H7 (cell line): ENCODE measurements at places on chromosomes 3 and 15. TPM values are rescaled to one million over a fixed set of nuclear protein-coding genes. Genes with fewer than 3 reads are reported as not detected.

GRCh38 chr3:48938156-48938555 lies 19.5 kb downstream of the ARIH2 start:
- no peak for DNase-seq

- no peak for DNase-seq
These were observed 243.2 kb downstream of the MBNL1 start for GRCh38 chr3:152511904-152512303.

- no peak for DNase-seq
These were observed 32.2 kb downstream of the LIPC start for GRCh38 chr15:58463815-58464650.

The CALML4 gene
- total RNA-seq = 5.6 and 7.4 TPM in 2 replicates

The CX3CR1 gene
- 0.03 and 1.0 TPM in 2 replicates for total RNA-seq

GRCh38 chr3:117562000-117562399 lies 852.4 kb downstream of the TUSC7 start:
- no peak for DNase-seq

The HES1 gene
- 49.4 and 70.9 TPM in 2 replicates for total RNA-seq

- DNase-seq = no peak
These were observed 47.3 kb downstream of the NSMCE3 start for GRCh38 chr15:29222129-29222853.

DNA sequence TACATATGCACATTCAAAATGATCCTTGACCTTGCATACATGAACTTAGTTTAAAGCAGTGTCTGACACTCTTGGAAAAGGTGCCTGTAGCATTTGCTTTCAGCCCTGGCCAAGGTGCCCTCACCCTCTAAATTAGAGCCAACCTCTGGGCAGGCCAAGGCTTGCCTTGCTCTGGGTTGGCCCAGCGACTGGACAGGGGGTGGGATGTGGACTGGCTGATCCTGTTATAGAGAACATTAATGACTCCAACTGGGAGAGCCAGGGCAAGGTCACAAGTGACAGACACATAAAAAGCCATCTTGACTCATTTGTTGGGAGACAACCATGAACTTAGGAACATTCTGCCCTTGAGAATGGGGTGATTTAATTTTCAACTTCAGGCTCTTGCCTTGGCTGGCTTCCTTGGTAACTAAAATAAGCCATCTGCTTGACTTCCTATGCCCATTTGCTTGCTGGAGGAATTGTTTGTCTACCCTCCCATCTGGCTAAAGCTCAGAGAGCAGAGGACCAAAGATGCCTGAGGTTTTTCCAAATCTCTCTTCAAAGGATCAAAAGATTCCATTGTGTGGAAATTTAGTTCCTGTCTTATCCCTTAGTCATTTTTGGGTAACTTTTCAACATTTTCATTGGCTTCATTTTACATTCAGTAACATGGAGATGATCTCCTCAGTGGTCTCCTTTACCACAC lies 403.7 kb downstream of the SOX2 start:
- DNase-seq = no peak

GRCh38 chr3:187947927-187948682 lies 202.8 kb upstream of the BCL6 start:
- DNase-seq = no peak

- no peak for DNase-seq
These were observed 185.9 kb downstream of the RSRC1 start for GRCh38 chr3:158295771-158296170.

The ZMYND10 gene
- 1.1 and 1.3 TPM in 2 replicates for total RNA-seq

GRCh38 chr3:8546609-8547008 lies 45.0 kb downstream of the LMCD1 start:
- DNase-seq = no peak

The CCR1 gene
- not detected in 2 replicates for total RNA-seq

DNA sequence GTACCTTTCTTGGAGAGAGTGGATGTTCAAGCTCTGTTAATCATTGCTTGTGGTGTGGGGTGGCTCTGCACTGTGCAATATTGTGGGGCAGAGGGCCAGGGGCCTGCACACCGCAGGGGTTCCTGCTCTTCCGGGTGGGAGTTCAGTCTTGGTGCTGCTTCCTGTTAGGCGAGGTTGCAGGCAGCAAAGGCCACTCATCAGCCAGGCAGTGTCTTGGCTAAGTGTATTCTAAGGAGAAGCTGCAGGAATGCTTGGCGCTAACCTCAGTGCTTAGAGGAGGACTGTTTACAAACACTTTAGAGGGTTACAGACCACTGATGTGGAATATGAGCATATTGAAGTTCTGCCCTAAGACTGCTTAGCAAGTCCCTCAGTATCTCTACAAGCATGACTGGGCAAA lies 81.7 kb downstream of the CEP63 start:
- DNase-seq = no peak

The GOLGA8N gene
- 0.80 and 0.81 TPM in 2 replicates for total RNA-seq

- no peak for DNase-seq
These were observed 824.6 kb downstream of the TUSC7 start for GRCh38 chr3:117534138-117534537.

The ZBTB47 gene
- 5.1 and 8.0 TPM in 2 replicates for total RNA-seq

The ACSBG1 gene
- 2.7 and 3.9 TPM in 2 replicates for total RNA-seq

DNA sequence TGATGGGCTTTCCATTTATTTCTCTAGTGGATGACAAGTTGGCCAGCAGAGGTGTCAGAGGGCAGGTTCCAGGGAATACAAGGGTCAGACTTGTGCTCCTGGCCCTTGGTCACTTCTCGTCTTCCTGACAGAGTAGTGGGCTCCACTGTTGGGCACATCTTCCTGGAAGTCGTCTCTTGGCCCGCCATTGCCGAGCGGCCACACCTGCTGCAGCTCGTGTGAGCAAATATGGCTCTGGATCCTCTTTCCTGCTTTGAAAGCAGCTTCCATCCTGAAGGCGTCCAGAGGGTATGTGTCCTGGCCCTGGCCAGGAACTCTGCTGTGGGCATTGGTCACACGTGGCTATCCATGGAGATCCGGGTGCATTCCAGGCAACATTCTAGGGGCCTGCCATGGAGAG lies 100.2 kb downstream of the SNRPN start:
- no peak for DNase-seq

The IL5RA gene
- not detected in 2 replicates for total RNA-seq

GRCh38 chr15:64894395-64895056 lies 17.2 kb upstream of the ANKDD1A start:
- peak; percentile 89 for DNase-seq

DNA sequence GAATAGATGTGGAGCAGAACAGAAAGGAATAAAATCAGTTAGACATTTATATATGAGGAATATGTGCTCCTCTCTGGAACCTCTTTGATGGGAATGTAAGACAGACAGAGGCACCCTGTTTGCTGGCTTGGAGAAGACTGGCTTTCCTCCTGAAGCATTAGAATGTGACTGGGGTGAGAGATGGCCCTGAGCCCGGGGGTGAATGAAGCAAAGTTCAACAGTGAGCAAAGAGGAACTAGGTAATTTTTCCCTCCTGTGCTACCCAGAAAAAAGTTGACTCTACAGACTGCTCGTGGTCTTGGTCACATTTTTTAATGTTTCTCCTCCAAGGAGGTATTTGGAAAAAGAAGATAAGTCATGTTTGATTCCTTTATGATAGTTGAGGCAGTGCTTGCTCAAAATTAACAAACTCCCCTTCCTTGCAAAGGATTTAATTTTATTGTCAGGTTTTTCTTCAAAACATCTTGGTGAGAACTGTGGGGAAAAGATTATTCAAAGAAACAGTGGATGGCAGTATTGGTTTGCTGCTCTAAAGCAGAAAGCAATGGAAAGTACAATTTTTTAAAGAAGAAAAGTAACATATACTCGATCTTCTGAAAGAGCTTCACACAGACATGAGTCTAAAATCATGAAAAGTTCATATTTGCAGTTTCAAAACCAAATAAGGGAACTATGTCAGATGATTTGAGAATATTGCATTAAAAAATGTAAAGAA lies 370.4 kb upstream of the CDIN1 start:
- DNase-seq = no peak

DNA sequence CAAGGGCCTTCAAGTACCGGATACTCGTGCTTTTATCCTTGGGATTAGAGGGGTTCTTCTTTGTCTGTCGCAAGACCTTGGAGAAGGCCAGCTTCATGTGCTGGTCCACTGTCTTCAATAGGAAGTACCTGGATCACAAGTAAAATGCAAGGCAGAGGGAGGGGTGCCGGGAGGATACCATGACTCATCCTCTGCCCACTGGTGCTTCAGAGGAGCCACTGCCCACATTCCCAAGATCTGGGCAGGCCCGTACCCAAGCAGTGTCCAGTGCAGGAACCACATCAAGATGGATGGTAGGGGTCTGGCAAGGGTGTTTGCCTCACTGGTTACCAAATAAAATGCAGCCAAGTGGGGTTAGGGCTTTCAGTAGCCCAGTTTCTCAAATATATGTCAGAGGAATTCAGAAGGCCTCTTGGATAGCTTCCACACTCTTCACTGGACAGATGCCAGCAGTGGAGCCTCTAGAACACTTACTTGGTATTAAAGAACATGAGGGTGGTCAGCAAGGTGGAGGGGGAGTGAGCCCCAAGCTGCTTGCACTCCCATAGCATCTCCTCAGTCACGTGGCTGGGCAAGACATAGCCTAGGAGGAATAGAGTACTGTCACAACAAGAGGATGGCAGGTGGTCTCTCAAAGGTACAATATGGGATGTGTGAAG lies 3.6 kb upstream of the IMPDH2 start:
- DNase-seq = no peak

- DNase-seq = no peak
These were observed 31.8 kb downstream of the EPHB3 start for GRCh38 chr3:184593220-184593927.

The PLA2G4B gene
- 3.0 and 5.3 TPM in 2 replicates for total RNA-seq

- peak; percentile 61 for DNase-seq
These were observed 45.0 kb upstream of the FGF12 start for GRCh38 chr3:192772240-192772894.

The SLC28A2 gene
- 0.15 TPM in 1 of 2 replicates, not detected in the other for total RNA-seq

DNA sequence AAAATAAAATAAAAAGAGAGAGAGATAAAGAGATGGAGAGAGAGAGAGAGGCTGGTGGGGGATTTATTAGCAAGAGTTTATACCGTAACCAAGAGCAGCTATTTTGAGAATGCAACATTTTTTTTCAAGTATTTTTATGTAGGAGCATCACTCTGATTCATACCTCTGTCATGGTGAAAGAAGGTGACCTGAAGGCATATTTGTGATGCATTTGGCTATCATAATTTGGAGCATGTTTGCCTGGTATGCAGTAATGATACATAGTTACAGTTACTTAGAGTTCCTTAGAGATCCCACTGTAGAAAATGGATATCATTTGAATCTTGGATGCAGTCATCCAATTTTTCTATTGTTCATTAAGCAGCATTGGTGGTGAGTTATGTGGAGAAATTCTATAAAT lies 1472.4 kb downstream of the SI start:
- no peak for DNase-seq

GRCh38 chr3:153093629-153094028 lies 68.4 kb upstream of the RAP2B start:
- DNase-seq = no peak

DNA sequence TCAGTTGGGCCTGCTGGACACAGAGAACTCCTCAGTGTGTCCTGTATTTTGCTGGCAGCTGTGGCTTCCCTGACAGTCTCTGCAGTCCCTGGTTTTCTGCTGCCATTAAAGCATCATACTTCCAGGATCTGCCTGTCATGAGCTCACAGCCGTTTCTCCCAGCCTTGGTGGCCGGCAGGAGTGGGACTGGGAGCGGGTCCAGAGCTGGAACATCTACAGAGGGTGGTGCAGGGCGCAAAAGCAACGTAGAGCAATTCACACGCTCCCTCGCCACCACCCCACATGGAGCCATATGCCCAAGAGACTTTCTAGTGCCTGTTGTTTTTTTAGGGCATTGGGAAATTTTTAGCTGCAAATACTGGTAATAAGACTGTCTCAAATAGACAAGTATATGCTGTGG lies 33.6 kb downstream of the ABTB1 start:
- no peak for DNase-seq

- no peak for DNase-seq
These were observed 16.5 kb upstream of the CYP11A1 start for GRCh38 chr15:74383695-74384565.

DNA sequence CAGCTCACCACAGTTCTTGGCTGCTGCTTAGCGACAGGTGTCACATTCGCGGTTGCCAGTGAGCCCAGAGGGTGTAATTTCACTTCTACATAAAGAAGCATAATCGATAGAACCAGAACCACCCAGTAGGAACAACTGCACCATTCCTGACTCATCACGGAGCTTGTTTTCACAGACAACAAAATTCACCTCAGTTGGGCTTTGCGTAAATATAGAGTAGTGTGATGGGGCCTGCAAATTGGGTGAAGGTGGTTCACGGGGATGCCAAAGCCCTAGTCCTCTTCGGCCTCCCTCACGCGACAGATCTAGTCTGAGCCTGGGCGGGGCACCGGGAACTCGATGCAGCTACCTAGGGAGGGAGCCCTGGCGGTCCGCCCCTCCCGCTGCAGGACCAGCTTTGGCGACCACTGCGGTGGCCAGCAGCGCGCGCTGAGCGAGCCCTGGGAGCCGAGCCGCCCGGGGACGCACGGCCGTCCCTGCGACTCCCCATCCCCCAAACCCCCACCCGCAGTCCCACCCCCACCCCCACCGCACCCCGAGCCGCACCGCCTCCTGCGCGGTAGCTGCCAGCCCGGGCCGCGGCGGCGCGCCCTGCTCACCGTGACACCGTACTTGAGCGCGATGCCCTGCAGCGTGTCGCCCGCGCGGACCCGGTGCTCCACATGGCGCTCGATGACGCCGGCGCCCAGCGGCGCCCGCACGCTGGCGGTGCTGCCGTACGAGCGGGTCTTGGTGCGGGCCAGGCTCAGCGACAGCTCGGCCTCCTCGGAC lies 519 bp downstream of the LYSMD2 start:
- DNase-seq = peak; percentile 73

The CLDN11 gene
- 81.6 and 104 TPM in 2 replicates for total RNA-seq

- peak; percentile 49 for DNase-seq
These were observed 2.6 kb upstream of the HHATL start for GRCh38 chr3:42705058-42705767.

DNA sequence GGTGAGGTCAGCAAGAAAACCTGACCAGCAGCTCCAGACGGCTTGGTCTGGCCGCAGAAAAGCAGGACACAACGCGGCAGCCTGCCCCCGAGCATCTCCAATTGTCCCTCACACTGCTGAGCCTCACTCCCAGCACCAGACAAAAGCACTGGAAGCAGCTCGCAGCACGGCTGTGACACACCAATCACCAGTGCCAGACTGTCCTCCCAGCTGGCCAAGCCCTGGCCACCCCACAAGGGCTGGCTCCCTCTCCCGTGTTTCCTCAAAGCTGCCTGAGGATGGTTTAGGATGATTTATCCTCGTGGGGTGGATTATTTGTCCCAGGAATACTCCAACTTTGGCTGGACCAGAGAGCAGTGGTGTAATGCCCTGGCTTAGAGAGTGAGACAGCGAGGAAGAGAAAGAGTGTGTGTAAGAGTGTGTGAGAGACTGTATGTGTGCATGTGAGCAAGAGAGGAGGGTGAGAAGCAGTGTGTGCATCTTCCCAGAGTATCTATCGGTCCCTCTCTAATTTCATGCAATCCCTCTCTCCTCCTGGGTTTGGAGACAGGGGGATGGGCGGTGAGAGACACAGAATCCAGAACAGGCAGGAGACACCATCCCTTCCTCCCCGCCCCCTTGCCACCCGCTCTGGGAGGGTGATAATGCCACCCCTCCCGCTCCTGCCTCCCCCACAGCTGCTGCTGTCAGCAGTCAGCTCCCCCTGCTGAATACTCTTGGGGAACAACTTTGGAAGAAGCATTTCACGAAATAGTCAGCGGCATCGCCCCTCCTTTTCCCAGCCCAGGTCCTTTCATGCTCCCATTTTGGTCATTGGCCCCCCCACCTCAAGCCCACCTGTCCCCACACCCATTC lies 34.2 kb downstream of the SEMA5B start:
- peak; percentile 74 for DNase-seq
